CD8-positive, alpha-beta memory T cell (primary cell): ENCODE measurements at places on chromosomes 2 and 18. TPM values are rescaled to one million over a fixed set of nuclear protein-coding genes. Genes with fewer than 3 reads are reported as not detected.

RRM2 gene
- 1.4 TPM for polyA plus RNA-seq

INHA gene
- polyA plus RNA-seq, result not detected

ALKAL2 gene
- polyA plus RNA-seq, result not detected

TLX2 gene
- polyA plus RNA-seq, result not detected

LIPG gene
- polyA plus RNA-seq, result not detected

GCKR gene
- not detected for polyA plus RNA-seq

DNA sequence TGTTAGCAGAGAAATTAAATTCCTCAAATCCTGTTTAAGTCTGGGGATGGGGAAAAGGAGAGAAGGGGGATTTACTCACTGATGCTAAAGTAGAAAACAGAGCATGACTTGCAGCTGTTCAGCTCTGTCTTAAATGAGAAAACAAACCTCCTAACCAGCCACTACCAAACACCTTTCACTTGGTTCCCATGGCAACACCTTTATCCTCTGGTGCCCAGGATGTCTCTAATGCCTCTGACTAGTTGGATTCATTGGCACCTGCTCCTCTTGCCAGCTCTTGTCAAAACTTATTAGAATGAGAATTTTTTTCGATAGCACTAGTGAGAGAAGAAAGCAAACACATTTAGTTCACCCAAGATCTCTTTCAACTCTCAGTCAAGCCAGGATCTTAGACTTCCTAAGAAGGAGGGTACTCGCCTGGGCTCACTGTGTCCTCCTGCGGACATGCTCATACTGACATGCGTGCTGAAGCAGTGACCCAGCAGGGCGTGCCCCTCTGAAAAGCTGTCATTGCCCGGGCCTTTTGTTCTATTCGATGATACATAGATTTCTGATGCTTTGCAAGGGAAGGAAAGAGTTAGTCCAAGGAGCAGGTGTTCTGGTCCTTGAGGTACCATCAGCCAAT lies 656.0 kb upstream of the CELF4 start:
- no peak for DNase-seq

DNA sequence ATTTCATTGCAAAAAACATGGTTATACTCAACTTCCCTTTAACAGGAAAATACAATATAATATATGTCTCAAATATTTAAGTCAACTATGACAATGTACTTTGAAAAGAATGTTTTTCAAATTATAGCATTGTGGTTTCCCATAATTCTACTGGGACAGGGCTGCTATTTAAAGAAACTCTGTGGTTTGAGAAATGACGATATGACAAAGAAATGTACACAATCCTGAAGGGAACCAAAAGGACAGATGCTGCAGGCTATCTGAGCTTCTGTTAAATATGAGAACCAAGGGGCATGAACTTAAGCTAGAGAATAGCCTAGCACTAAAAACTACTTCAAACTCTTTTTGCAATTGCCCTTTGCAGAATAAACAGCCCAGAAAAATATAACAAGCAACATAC lies 415.9 kb downstream of the GRB14 start:
- no peak for DNase-seq

GRCh38 chr2:192195548-192196418 lies 1.1 kb upstream of the TMEFF2 start:
- no peak for DNase-seq

DNA sequence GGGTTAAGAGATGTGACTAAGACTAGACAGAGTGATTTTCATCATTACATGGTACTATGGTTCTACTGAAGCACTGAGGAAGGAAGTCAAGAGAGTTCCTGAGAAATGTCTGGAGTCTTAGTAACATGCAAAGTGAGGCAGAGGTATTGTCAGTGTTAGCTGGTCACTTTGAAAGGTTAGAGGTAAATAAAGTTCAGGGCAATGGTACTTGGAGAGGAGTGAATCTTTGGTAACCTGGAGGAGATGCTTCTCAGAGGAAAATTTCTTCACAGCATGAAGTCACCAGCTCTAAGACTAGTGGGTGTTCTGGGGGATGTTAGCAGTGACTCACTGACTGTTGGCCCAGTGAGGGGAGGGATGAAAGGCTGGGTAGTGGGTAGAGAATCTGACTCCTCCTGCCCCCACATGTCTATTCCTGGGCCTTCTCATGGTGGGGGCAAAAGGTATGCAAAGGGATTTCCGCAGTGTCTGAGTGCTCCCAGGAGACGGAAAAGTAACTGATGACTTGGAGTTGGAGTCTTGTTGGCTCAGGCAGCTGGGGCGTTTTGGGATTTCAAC lies 23.3 kb upstream of the IL1RN start:
- DNase-seq, result no peak

GRCh38 chr2:51165534-51166260 lies 133.8 kb upstream of the NRXN1 start:
- no peak for DNase-seq

DNA sequence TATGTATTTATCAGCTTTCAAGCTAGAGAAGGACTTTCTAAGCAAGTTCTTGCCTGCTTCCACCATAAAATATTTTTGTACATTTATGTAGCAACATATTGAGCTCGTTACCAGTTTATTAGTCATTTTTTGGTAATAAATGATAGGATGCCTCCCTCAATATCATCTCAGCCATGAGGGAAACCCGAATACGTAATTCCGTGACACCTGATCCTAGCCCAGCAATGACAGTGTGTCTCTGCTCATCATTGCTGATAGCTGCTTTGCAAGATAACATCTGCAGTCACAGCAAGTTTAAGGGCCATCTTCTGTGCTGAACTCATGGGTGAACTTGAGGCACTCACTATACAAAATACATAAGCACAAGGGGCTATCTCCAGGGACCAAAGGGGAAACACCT lies 62.2 kb downstream of the COL6A3 start:
- DNase-seq, result no peak

GRCh38 chr2:12616456-12617156 lies 100.1 kb upstream of the TRIB2 start:
- DNase-seq, result no peak

- no peak for DNase-seq
Measured at GRCh38 chr18:42586601-42587000, 528.9 kb downstream of the RIT2 start.

DNA sequence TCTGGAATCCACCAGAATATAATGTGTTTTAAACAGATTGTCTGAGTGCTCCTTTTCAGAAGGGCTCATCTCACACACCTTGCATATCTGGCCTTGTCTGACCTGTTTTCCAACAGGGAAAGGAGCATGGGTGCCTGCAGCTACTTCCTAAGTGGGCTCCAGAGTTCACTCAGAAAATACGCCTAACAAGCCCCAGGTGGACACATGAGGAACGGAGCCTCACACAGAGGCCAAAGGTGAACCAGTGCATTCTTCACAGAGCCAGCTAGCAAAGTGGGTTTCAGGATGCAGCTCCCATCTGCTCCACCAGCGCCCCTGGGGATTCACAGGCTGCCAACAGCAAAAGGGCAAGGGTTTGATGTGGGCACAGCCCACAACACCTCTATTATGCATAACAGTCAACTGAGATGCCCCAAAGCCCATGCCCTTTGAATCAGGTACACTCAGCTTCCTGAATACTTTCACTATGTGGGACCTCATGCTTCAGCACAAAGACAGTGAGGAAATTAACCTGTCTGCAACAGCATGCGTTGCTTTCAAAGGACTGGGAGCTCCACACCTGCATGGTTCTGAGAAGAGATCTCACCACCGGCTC lies 86.6 kb downstream of the CCBE1 start:
- no peak for DNase-seq

DNA sequence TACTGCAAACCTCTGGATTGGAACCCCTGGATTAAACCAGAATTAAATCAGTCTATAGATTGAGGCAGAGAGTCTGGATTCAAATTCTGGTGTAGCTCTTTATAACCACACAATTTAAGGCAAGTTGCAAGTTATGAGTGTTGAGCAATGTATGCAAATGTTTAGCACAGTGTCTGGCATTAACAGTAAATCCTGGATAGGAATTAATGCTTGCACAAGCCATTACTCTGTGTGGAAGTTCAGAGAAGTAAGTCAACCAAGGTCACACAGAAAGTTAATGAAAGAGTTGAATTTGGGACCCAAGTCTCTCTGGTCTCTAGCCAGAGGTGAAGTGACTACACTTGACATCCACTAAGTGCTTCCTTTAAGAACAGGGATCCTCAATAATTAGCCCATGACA lies 2.0 kb upstream of the MARCO start:
- no peak for DNase-seq

DNA sequence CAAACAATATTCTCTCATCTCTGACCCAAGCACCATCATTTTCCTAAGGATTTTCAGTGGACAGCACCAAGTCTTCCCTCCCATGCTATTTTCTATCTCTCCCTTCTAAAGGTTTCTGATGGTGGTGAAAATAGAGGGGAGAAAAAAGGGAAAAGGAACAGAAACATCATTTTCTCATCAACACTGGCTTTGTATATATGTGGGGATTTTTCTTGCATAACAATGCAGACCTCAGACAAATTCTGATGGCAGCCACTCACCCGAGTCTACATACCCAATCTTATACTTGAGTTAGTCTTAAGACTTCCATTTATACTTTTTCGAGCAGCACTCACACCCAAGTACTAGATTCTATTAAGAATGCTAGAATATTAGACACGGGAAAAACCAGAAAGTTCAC lies 95.8 kb downstream of the TMEM163 start:
- no peak for DNase-seq

- no peak for DNase-seq
Measured at GRCh38 chr2:210617732-210618330, 61.4 kb downstream of the CPS1 start.

DNA sequence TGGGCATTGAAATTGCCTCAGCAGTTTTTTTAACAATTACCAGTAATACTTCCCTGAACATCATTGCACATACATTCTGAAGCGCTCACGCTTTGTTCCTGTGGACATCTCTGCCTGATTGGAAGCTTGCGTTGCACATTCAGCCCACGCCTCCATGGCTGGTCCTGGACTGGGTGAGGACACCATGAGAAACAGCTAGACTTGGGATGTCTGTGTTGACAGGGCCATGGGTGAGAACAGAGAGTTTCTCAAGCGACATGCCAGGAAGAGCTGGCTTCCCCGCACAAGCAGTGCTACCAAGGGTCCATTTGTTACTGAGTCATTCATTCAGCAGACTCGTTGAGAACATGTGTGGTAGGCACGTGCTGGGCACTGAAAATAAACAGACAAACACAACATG lies 166.3 kb downstream of the GBX2 start:
- no peak for DNase-seq

- no peak for DNase-seq
Measured at GRCh38 chr2:116979916-116980764, 834.4 kb upstream of the DDX18 start.

DNA sequence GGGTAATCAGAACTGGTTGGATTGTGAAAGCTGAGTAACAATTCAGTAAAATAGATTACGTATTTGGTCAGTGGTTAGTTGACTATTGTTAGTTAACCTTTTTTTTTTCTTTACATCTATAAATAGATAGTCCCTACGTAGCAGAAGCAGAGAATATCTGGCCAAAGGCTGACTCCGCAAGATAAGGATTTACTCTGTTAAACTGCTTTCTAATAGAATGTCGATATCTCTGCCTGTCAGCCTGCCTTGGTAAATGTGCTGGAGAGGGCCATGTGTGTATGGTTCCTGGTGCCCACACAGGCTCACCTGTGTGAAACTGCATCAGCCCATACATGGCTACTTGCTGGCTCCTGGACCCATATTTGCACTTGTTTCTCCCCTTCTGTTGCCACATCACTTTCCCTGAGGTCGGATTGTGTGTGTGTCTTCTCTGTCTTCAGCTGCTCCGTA lies 94.4 kb downstream of the CRIM1 start:
- no peak for DNase-seq

DNA sequence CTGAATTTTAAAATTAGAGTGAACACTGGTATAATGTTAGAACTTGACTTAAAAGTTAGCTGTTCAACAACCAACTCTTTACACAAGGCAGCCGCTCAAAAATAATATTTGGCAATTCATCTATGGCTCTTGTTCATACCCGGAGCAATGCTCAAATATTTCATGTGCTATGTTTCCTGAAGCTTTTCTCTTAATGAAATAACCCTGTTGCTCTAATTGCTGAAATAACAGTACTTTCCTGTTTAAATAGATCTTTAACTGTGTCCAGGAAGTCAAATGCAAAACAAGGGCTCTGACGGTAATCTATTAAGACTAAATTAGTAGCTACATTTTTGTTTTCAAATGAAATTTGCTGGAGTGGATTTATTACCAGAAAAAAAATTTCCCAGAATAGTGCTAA lies 33.7 kb downstream of the RFTN2 start:
- no peak for DNase-seq

- DNase-seq, result no peak
Measured at GRCh38 chr2:1938986-1939385, 194.7 kb upstream of the PXDN start.

GRCh38 chr2:130933501-130933900 lies 96.8 kb downstream of the ARHGEF4 start:
- no peak for DNase-seq

DNA sequence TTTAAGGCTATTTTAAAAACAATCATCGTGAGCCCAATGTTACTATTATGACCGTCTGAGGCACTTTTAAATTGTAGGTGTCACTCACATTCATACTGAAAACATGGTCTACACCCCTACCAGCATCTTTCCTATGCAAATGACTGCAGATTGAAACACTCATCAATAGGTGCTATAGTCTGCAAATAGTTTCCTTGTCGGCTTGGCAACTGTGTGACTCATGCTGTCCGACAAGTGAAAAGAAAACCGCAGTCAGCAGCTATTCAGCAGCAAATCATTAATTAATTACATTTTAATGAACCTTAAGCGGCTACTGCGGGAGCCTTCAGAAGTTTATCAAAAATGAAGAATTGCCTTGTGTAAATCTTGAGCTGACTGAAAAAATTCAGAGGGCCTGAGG lies 134.4 kb downstream of the FIGN start:
- DNase-seq, result no peak

DNA sequence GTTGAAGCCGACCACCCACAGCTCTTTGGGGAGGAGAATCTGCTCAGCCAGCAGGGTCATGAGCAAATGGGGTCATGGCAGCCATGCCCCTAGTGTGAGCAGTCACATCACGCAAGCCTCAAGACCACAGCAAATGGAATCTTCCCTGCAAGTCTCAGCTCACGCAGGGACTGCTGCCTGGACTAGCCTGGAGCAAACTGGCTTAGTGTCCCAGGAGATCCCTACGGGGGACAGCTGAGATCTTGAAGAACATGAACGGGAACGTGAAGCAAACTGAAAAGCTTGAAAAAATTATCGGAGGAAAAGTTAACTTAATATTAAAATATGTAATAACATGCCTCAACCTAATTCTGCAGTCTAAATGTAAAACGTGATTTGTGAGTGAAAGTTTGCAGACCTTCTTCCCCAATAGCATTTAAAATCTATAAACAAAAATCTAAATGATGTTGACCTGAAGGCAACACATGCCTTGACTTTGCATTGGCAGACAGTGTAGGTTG lies 118.4 kb downstream of the FAM124B start:
- DNase-seq, result no peak

DNA sequence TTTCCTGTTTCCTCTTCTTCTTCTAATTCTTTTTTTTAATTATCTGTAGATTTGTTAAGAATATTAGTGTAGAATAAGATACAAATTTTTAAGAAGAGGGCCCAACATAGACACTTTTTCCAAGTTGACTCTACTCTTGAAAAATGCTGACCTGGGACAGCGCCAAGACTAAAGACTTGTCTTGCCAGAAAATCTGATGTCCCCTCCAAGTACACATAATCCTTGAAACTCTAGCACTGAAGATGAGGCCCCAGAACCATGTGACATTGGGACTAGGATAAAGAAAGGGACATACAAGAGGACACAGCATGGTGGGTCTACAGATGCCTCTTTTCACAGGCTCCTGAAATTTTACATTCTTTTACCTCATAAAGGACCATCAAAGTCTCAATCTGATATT lies 271.6 kb upstream of the SESTD1 start:
- DNase-seq, result no peak
